ENCODE measurements at places on chromosomes 11 and 22.

DNA sequence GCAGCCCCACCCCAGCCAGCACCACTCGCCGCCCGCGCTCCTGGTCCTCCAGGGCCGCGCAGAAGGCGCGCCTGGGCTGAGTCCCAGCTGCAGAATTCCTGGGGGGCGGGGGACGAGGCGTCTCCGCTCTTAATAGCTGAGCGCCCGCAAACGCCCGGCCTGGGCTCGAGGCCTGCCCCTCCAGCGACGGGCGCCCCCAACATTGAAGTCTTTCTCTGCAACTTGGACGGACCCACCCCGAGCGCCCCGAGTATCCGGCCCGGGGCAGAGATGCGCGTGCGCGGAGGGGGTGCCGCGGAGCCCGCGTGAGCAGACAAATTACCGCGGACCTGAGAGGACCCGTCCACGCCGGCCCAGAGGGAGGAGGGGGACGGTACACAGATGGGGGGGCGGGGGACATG lies 6.7 kb upstream of the SYT7 start:
- DNase-seq: peak; percentile 35

- DNase-seq: no peak
Measured at GRCh38 chr11:19714022-19714386, 1.4 kb downstream of the NAV2 start.

- DNase-seq: no peak
Measured at GRCh38 chr11:74581954-74582547, 10.3 kb upstream of the POLD3 start.

DNA sequence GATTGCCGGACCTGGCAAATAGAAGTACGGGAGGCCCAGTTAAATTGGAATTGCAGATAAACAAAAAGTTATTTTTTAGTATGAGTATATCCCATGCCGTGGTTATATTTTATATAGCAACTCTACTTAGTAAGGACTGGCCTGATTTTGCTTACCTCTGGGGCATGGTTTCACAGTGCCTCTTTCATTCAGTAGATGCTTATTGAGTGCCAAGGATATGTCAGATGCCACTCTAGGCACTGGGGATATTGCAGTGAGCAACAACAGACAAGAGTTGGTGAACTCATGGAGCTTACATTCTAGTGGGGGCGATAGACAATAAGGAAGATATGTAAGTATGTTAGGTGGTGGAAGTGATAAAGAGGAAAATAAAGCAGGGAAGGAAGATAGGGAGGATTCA lies 112.2 kb downstream of the TEAD1 start:
- no peak for DNase-seq

GRCh38 chr22:49406047-49406650 lies 421.5 kb downstream of the BRD1 start:
- no peak for DNase-seq

- DNase-seq: no peak
Measured at GRCh38 chr11:77883775-77884174, 62.8 kb downstream of the AAMDC start.

DNA sequence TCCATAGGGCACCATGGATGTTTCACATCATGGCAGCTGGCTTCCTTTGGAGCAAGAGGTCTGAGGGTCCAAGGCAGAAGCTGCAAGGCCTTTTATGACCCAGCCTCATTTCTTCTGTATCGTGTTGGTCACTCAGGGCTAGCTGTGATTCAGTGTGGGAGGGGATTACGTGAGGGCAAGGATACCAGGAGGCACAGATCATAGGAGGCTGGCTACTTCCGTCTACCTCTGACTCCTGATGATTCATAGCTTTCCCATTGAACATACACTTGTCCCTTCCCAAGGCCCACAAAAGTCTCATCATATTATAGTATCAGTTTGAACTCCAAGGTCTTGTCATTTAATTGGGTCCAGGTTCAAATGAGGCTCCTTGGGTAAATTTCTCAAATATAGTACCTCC lies 135.3 kb upstream of the ZBED5 start:
- no peak for DNase-seq

DNA sequence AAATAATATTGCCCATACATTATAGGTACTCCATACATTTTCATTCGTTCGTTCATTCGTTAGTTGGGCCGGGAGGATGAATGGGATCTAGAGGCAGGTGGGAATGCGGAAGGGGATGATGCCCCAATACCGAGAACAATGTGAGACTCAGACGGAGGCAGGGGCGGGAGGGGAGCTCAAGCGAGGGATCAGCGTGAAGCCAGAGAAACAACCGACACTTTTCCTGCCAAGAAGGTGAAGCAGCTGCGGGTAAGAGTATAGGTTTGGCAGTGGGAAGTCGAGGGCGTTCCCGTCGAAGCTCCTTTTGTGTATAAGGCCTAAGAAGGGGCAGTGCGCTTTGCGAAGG lies 1.1 kb upstream of the ARHGEF17 start:
- DNase-seq: no peak

DNA sequence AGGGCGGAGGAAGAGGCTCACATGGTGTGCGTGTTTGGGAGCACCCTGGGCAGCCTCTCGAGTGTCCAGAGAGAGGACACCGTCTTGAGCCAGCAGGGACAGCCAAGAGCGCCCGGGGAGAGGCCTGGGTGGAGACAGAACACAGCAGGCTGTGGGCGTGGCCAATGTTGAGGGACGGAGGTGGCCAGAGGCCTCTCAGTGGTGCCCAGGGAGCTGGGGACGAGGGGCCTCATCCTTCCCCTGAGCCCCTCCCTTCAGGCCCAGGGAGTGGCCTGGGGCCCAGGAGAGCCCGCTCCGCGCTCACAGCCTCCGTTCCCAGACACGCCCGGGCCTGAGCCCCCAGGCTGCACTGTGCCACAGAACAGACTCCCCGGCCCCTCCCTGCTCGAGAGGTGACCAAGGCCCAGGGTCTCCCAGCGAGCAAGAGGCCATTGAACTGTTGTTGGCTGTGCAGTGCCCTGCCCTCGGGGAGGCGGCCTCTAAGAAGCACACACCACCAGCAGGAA lies 48.4 kb downstream of the CDKN1C start:
- no peak for DNase-seq

GRCh38 chr11:116194156-116194904 lies 578.5 kb downstream of the BUD13 start:
- no peak for DNase-seq

DNA sequence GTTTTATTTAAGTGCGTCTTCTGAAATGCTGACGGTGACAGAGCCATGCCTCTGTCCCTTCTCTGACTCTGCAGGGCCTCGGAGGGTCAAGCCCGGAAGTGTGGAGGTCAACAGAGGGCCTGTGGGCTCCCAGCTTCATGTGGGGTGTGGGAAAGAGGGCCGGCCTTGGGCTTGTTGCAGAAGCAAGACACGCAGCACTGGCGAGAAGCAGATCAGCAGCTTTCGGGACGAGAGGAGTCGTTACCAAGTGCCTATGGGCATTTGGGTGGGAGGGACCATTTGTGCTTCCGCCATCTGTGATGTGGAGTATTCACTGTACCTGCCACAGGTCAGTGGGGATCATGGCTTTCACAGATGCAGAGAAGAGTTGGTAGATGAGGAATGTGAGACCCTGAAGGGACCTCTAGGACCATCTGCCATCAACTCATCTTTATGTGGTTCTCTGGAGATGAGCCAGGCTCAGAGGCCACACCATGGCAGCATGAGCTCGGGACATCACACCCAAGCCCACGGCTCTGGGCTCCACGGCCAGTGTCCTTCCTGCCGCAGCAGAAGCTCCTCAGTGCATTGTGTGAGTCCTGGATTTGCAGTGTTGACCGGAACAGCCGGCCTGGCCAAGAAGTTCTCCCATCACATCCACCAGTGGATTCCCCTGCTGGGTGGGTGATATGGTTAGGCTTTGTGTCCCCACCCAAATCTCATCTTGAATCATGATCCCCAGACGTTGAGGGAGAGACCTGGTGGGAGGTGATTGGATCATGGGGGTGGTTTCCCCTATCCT lies 590.7 kb downstream of the TBC1D22A start:
- no peak for DNase-seq

DNA sequence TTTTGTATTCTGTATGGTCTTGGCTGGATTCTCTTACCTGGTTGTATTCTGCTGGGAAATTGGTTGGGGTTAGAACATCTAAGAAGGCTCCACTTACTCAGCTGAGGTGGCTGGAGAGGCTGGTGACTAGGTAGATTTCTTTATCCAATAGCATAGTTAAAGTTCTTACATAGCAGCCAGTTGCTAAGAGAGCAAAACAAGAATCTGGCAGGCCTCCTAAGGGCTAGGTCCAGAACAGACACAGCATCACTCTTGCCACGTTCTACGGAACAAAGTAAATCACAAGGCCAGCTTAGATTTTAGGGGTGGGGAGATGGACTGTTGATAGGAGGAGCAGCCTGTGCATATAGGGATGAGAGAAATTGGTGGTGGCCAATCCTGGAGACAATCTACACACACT lies 141.3 kb upstream of the CCDC90B start:
- DNase-seq: no peak

DNA sequence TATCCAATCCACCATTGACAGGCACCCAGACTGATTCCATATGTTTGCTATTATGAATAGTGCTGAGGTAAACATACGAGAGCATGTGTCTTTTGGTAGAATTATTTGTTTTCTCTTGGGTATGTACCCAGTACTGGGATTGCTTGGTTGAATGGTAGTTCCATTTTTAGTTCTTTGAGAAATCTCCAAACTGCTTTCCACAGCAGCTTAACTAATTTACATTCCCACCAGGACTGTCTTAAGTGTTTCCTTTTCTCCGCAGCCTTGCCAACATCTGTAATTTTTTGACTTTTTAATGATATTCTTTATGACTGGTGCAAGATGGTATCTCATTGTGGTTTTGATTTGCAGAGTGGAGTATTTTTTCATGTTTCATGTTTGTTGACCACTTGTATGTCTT lies 8.3 kb downstream of the FDX1 start:
- DNase-seq: no peak

- no peak for DNase-seq
Measured at GRCh38 chr11:130301002-130301401, 13.7 kb downstream of the ZBTB44 start.

- DNase-seq: no peak
Measured at GRCh38 chr11:15569305-15570025, 454.7 kb downstream of the INSC start.

GRCh38 chr22:37319469-37319868 lies 37.2 kb downstream of the CYTH4 start:
- DNase-seq: no peak

DNA sequence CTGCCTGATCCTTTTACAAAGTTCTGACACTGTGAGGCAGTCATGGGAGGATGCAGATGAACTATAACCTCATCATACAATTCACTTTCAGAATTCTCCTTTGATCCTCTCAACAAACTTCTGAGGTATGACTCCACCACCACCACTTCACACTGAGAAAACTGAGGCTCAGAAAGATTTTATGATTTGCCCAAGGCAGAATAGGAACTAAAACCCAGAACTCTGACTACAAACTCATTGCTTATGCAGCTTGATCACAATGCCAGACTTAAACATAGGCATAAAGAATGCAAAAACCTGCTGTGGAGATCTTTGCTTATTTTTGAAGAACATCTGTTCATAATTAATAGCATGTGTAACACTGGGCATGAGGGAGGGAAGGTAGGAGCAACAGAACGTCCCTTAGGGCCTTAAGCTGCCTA lies 20.4 kb downstream of the FAM168A start:
- no peak for DNase-seq

DNA sequence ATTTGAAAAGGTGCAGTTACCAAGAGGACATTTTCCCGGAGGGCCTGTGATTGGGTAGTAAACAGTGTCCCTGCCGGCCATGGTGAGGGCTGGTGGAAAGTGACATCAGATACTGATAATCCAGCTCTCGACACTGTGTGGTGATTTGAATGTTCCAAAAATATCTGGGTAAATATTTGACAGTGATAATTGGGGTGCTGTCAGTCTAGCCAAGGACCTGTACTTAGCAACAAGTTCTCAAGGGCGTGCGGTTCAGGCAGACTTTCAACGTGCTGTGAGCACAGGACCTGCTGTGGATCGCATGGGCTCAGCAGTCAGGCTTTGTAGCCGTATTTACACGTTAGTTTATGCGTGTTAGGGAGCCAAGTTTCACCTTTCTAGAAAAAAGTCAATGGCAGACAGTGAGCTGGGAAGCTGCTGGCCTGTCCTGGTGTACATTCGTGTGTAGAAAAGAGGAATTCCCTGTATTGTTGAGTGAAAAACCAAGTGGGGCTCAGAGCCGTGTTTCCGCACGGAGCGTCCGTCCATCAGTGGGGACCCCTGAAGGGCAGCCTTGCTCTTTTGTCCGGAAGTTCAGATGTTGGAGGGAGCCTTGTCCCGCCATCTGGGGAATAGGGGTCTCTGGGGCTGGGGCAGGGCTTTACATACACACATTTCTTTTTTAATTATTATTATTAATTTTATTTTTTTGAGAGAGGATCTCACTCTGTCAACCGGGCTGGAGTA lies 11.3 kb downstream of the TRMU start:
- no peak for DNase-seq

DNA sequence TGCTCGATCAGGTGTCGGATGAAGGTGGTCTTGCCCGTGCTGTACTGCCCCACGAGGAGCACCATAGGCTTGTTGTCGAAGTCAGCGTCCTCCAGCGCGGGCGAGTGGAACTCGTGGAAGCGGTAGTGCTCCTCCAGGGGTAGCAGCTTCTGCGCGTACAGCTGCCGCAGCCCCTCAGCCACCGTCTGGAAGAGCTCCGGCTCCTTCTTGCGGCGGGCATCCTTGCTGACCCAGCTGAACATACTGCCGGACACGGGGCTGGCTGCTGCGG lies 263 bp downstream of the EHD1 start:
- DNase-seq: no peak

GRCh38 chr11:68338051-68338780 lies 25.8 kb downstream of the LRP5 start:
- no peak for DNase-seq

- DNase-seq: no peak
Measured at GRCh38 chr11:81839016-81839415, 894.6 kb downstream of the FAM181B start.

DNA sequence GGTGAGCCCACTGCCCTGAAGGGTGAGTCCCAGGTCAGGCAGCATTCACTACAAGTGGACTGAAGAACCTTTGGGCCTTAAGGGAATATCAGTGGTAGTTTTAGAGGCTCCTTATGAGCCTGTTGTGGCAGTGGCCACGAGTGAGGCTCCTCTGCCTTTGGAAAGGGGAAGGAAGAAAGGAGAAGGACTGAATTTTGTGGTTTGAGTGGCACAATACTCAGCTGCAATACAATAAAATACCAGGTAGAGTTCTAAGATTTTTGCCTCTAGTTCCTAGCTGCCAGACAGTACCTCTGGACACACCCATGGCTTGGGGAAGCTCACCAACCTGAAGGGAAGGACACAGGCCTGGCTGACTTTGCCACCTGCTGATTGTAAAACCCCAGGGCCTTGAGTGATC lies 260.9 kb downstream of the DYNC2H1 start:
- DNase-seq: no peak

DNA sequence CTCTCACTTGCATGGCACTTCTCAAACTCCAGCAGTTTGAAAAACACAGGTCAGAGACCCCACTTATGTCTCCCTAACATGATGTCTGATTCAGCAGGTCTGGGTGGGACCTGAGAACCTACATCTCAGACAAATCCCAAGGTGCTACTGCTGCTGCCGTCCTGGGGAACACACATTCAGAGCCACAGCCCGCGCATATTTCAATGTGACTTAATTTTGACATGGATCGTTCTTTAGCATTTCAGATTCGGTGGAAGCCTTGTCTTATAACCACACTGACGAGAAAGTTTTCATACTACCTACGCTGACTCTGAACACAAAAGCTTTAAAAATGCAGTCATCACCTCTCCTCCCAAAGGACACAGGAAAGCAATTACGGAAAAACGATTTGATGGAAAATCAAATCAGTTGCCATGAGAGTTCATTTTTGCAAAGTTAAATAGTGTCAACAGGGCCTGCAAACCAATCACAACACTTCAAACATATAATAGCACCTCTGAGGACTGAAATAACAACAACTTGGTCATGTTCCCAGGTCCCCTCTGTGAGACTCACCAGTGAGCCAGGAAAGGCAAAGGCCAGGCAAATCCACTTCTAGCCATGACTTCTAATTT lies 132.6 kb downstream of the SHANK2 start:
- no peak for DNase-seq
